T-helper 22 cell (primary cell): ENCODE measurements at places on chromosomes 2 and 18.

GRCh38 chr2:108640731-108641130 is 78.6 kb upstream of the RANBP2 start:
- no peak for DNase-seq

DNA sequence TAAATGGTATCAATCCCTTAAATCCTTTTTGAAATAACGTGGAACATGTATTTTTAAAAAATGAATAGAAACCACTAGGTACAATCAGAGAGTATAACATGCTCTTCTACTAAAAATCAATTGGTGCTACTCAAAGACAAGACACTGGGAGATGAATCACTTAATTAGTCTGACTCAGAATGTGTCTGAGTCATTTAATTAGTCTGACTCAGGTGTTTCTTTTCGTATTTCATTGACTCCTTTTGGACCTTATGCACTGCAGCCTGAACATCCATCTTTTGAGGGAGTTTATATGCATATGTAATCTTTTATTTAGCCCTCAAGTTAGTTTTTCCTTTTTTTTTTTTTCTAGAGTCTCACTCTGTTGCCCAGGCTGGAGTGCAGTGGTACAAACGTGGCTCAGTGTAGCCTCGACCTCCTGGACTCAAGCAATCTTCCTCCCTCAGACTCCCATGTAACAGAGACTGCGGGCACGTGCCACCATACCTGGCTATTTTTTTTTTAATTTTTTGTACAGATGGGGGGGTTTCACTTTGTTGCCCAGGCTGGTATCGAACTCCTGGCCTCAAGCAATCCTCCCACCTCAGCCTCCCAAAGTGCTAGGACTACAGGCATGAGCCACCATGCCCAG is 26.5 kb downstream of the PPP4R3B start:
- DNase-seq = no peak

DNA sequence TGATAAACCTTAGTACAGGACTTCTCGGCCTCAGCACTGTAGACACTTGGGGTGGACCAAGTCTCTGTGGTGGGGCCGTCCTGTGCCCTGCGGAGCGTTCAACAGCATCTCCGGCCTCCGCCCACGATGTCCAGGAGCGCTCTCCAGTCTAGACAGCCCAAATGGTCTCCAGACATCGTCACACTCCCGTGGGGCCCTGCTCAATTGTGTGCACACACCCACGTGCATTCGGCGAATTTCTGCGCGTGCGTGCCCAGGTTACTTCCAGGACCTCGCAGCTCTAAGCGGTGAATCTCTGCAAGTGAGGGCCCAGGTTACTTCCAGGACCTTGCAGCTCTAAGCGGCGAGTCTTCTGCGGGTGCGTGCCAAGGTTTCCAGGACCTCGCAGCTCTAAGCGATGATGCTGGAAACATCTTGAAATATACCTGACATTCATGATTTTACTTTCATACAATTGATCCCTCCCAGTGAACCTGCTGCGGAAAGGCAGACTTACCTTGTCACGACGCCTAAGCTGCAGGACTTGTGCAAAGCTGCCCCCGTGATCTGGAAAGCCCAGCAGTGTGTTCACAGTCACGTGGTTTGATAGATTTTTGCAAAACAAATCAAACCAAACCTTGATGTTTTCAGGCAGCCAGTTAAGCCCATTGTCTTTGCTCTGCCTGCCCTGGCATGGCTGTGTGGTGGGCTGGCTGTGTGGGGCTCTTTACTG is 16.1 kb upstream of the OTOS start:
- DNase-seq = no peak

DNA sequence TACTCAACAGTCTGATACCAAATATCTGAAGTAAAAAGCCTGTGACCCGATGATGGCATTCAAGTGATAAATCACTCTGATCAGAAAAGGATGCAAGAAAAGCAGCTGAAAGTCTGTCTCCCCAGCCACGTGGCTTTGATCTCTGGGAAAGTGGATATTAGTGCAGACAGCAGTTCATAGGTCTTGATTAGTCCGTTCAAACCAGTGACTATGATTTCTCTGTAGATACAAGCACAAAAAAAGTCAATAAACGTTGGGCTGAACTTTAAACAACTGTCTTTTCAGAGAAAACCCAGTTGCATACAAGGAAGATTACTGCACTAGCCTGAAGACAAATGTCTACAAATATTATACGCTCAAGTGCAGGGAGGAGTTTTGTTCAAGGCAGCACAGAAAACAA is 107.7 kb upstream of the CDC42EP3 start:
- no peak for DNase-seq

DNA sequence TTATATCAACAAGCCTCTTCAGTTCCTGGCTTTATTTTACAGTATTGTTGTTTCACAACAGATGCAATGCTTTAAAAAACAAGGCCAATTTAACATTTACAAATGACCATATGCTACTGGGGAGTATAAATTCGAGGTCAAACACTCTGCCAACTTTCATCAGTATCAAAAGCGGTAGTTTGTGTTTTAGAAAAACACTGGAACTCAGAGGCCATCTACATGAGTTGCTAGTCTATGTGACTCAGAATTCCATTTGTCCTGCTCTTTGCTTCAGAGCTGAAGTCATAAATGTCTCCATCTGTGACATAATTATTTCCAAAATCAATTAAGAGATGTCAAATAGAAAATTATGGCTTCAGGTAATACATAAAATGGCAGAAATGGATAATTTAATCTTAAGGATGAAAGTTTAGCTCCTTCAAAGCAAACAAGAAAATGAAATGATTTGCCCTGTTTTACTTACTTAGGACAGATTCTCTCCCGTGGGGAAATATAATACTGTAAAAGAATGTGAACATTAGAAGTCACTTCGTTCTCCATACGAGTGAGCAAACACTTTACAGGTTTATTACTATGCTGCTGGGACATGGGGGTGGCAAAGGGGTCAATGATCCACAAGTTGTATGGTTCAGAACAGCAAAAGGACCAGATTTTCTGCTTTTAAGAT is 3.7 kb downstream of the MEX3C start:
- no peak for DNase-seq

DNA sequence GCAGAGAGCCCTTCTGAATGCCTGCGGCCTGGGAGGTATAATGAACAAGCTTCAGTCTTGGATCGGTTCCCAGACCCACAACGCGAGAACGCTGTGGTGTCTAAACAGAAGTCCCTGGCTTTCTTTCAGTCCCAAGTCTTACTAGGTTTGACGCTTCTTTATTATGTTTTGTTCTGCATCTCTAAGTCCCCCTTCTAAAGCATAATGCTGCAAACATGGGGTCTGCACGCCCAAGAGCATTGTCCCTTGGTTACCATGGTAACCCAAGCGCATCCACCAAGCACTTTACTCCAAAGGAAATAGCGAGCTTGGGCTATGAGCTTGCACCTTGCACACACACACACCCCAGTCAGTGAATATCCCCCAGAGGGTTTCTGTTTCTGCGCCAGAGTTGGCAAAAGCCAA is 193.7 kb downstream of the INO80D start:
- no peak for DNase-seq

- DNase-seq = no peak
Observed at GRCh38 chr2:70029814-70030409, 57.4 kb upstream of the PCBP1 start.

DNA sequence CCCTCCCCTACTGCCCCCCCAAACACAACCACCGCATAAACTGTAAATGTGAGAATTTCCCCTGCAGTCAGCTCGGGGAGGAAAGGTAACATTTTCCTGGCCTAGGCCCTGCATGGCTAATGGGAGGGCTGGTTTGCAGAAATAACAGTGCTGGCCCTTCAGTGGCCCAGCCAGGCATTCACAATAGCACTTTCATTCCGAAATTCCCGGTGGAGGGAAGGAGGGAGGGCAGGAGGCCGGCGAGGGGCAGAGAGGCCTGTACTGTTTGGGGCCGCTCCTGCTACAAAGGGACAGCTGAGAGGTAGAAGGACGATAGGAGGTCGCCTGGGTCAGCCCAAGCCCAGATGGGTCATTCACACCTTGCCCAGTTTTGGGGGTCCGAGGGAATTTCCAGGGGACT is 11.3 kb downstream of the CYP26B1 start:
- DNase-seq = no peak

DNA sequence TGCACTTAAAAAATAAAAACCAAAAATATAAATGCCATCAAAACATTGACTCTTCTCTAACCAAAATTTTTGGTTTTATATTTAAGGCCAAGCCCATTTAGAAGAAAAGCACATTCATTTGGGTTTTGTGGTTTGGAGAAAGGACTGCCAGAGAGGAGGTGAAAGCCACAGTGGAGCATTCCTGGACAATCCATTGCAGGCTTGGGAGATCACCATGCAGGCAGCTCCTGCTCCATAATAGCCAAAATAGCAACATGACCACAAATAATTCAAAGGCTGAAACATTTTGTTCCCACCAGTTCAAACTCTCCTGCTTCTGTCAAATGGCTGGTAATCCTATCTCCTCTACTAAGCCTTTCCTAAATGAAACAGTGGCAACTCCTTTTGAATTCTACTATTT is 73.5 kb downstream of the GALNT3 start:
- no peak for DNase-seq

DNA sequence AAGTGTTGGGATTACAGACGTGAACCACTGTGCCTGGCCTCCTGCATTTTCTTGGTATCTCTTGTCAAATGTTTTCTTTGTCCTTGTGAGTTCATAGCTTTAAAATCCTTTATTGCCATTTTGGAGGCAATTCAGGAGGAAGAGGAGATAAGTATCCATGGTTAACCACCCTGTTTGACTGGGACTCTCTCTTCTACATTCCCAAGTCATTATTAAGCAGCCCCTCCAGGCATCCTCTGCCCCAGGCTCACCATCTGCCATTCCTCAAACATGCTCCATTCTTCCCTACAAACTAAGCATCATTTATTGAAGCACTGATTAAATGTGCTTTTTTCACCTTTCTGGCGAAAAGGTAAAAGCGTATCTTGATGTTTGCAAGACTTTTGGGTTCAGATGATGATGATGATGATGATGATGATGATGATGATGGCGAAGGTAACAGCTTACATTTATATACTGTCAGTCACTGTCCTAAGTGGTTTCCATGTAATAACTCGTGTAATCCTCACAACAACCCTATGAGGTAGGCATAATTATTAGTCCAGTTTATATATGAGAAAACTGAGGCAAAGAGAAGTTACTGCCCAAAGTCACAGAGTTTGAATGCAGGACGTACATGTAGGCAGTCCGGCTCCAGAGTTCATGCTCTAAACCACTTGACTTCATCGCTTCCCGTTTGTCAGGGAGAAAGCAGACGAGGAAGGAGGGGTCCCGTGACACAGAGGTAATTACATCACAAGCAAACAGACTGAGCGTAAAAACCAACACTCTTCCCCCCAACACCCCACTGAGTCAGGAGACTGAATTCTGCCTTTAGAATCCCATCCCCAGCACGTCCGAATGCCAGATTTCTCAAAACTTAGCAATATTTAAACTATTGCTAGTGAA is 69.7 kb upstream of the ACKR3 start:
- DNase-seq = no peak
